ENCODE measurements at places on chromosomes 4 and X.

GRCh38 chr4:43882470-43882869 is 566.1 kb downstream of the KCTD8 start:
- no peak for DNase-seq
- H3K4me3 ChIP-seq = no peak overlapping the region
- no peaks in the 10 kb centered on the region for H3K27me3 ChIP-seq
- H3K27ac ChIP-seq = no peak overlapping the region

DNA sequence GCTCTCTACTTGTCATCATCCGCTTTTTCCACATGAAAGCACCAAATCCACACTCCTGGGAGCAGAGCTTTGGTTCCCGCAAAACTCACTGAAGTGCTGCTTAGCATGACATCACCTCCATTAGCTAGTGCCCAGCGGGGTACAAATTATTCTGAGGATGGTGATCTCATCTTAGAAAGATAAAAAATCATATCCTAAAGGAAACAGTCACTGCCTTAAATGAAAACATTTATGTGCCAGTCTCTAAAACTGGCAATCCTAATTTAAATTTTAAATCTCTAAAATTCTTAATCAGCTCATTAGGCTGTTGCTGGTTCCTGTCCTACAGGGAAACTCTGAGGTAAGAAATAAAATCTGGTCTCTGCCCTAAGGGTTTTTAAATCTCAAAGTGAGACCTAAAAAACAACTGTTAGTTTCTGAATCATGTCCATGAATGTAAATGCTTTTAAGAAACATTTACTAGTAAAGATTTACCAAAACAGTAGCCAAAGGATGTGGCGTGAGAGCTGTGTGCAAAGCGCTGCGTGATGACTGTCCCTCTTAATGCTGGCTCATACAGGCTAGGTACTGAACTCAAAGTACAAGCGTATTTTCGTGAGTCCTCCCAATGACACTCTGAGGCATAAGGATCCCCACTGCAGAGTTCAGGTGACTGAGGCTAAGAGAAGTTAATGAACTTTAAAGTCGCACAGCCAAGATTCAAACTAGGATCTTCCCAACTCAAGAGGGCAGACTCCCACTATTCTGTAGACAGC is 4.5 kb downstream of the CASP3 start:
- peak overlapping the region; percentile 9 for H3K27ac ChIP-seq
- H3K27me3 ChIP-seq = no peaks in the 10 kb centered on the region
- DNase-seq = no peak
- H3K4me1 ChIP-seq = peaks cover 44% of the 10 kb centered on the region
- peaks cover 2% of the 10 kb centered on the region for H3K36me3 ChIP-seq
- H3K4me3 ChIP-seq = no peak overlapping the region

- H3K27ac ChIP-seq = no peak overlapping the region
- H3K27me3 ChIP-seq = peaks cover 13% of the 10 kb centered on the region
- H3K4me1 ChIP-seq = peaks cover 4% of the 10 kb centered on the region
- H3K36me3 ChIP-seq = peaks cover 2% of the 10 kb centered on the region
- DNase-seq = no peak
These were observed 139.4 kb upstream of the SCML1 start for GRCh38 chrX:17597836-17598439.

- no peak for DNase-seq
- no peak overlapping the region for H3K27ac ChIP-seq
- H3K4me1 ChIP-seq = no peaks in the 10 kb centered on the region
- no peaks in the 10 kb centered on the region for H3K27me3 ChIP-seq
- H3K4me3 ChIP-seq = no peak overlapping the region
These were observed 157.1 kb upstream of the CLNK start for GRCh38 chr4:10841697-10842096.

GRCh38 chr4:165707128-165707527 is 165.9 kb upstream of the TLL1 start:
- H3K4me1 ChIP-seq = no peaks in the 10 kb centered on the region
- H3K36me3 ChIP-seq = no peaks in the 10 kb centered on the region
- no peak for DNase-seq
- no peak overlapping the region for H3K4me3 ChIP-seq
- no peaks in the 10 kb centered on the region for H3K27me3 ChIP-seq

DNA sequence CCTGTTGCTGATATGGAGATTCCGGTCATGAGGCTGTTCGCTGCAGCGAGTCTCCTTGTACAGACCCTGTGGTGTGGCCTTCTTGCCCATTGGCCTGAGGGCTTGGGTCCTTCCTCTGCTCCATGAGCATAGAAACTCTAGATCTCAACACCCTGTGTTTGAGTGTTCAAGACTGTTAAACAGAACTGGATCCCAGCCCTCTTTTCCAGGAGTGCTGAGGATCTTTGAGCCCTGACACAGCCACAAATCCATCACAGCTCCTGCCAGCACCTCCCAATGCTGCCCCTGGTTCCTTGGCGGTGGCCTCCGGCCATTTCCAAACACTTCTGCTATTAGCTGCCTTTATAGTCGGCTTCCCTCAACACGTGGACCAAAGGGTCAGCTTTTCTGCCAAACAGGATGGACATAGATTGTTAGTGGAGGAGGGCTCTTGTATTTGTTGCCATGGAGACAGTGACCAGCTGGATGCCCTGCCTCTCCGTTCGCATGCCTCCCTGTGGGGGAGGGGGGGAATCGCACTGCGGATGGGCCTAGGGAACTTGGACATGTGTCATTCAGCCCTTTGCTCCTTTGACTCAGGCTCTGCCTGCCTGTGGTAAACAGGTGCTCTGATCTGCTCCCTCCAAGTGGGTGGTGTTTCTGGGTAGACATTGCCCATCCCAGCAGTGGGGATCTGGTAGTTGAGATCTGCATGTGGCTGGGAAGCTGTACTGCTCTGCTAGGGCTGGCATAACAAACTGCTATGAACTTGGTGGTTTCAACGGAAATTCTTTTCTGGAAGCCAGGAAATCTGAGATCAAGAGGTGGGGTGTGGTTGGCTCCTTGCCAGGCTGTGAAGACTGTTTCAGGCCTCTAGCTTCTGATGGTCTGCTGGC is 6.9 kb upstream of the WDR1 start:
- H3K27ac ChIP-seq = peak overlapping the region; percentile 74
- no peaks in the 10 kb centered on the region for H3K27me3 ChIP-seq
- H3K4me3 ChIP-seq = no peak overlapping the region

DNA sequence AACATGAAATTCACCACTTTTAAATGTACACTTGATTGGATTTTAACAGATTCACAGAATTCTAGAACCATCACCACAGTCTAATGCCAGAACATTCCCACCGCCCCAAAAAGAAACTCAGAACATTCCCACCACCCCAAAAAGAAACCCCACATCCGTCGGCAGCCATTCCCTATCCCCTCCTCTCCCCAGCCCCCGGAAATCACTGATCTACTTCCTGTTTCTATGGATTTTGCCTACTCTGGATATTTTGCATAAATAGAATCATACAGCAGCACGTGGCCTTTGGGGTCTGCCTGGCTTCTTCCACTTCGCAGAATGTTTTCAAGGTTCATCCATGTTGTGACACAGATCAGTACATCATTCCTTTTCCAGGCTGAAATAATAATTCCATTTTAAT is 79.3 kb downstream of the PPP2R2C start:
- peaks cover 7% of the 10 kb centered on the region for H3K4me1 ChIP-seq
- H3K27me3 ChIP-seq = peaks cover 38% of the 10 kb centered on the region
- H3K27ac ChIP-seq = no peak overlapping the region
- no peak overlapping the region for H3K4me3 ChIP-seq

GRCh38 chrX:71917621-71918343 is 7.1 kb downstream of the NHSL2 start:
- H3K4me3 ChIP-seq = no peak overlapping the region
- no peak for DNase-seq

DNA sequence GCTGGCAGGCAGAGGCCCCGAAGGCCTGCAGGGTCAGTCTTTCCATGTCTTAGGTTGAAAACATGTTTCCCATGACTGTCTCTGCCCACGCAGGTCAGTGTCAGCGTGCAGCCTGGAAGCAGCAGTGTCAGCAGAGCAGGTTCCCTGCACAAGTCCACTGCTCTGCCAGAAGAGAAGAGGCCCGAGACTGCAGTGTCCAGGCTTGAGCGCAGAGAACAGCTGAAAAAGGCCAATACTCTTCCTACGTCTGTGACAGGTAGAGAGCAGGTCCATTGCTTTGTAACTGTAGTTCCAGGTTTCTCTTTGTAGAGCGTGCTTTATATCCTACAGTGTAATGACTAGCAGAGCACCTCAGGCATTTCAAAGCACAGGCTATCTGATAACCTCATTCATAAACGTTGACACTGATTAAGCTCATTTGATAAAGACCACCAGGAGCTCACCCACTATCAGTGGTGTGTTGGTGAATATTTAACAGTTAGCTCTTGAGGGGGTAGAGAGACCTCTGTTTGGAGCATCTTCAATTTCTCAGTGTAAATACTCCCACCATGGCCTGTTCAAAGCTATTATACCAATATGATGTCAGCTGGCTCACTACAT is 63.2 kb downstream of the AASDH start:
- DNase-seq = no peak
- no peaks in the 10 kb centered on the region for H3K4me1 ChIP-seq
- peaks cover 15% of the 10 kb centered on the region for H3K27me3 ChIP-seq
- H3K27ac ChIP-seq = no peak overlapping the region
- H3K36me3 ChIP-seq = no peaks in the 10 kb centered on the region

GRCh38 chr4:8393593-8394038 is 46.9 kb downstream of the ACOX3 start:
- no peak overlapping the region for H3K4me3 ChIP-seq
- no peak for DNase-seq
- H3K27ac ChIP-seq = no peak overlapping the region
- H3K4me1 ChIP-seq = peaks cover 4% of the 10 kb centered on the region

GRCh38 chr4:826508-827208 is 729 bp upstream of the CPLX1 start:
- no peak for DNase-seq
- H3K27me3 ChIP-seq = peaks cover 44% of the 10 kb centered on the region
- peaks cover 11% of the 10 kb centered on the region for H3K36me3 ChIP-seq
- peaks cover 5% of the 10 kb centered on the region for H3K4me1 ChIP-seq
- no peak overlapping the region for H3K4me3 ChIP-seq

GRCh38 chr4:112127048-112127637 is 18.1 kb upstream of the FAM241A start:
- no peak overlapping the region for H3K4me3 ChIP-seq
- peaks cover 28% of the 10 kb centered on the region for H3K27me3 ChIP-seq
- H3K36me3 ChIP-seq = no peaks in the 10 kb centered on the region
- no peak for DNase-seq
- peaks cover 2% of the 10 kb centered on the region for H3K4me1 ChIP-seq

DNA sequence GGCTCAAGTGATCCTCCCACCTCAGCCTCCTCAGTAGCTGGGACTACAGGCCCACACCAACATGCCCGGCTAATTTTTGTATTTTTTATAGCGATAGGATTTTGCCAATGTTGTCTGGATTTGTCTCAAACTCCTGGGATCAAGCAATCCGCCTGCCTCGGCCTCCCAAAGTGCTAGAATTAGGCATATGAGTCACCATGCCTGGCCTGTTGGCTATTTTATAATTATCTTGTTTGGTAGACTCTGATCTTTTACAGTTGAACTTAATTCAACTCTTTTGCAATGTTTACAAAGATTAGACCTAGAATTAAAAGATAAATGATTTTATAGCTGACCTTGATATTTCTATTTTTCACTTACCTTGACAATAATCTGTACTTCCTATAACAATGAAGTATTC is 18.0 kb downstream of the DCK start:
- H3K4me1 ChIP-seq = peaks cover 24% of the 10 kb centered on the region
- H3K27ac ChIP-seq = no peak overlapping the region
- H3K4me3 ChIP-seq = no peak overlapping the region
- peaks cover 3% of the 10 kb centered on the region for H3K36me3 ChIP-seq
- DNase-seq = no peak
- H3K27me3 ChIP-seq = no peaks in the 10 kb centered on the region

DNA sequence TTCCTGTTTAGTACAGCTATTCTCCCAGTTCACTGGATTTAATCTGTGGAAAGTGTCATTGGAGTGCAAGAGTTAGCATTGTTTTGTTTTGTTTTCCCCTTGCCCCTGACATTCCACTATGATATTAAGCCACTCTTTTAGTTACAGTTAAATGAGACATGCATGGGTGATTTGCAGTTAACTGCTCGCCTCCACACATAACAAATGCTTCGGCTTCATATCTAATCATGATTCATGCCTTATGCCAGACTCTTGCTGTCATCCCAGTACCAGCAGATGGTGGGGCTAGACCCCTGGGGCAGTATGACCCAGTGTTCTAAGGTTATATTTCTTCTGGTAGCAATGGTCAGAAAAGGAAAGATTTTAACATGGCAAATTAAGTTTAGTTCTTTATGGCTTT is 80.1 kb downstream of the RAP1GDS1 start:
- no peaks in the 10 kb centered on the region for H3K36me3 ChIP-seq
- no peak for DNase-seq
- H3K4me3 ChIP-seq = no peak overlapping the region

GRCh38 chr4:97525236-97525635 is 618.0 kb downstream of the STPG2 start:
- no peak for DNase-seq
- no peak overlapping the region for H3K27ac ChIP-seq
- no peaks in the 10 kb centered on the region for H3K4me1 ChIP-seq
- no peaks in the 10 kb centered on the region for H3K27me3 ChIP-seq
- H3K36me3 ChIP-seq = no peaks in the 10 kb centered on the region

DNA sequence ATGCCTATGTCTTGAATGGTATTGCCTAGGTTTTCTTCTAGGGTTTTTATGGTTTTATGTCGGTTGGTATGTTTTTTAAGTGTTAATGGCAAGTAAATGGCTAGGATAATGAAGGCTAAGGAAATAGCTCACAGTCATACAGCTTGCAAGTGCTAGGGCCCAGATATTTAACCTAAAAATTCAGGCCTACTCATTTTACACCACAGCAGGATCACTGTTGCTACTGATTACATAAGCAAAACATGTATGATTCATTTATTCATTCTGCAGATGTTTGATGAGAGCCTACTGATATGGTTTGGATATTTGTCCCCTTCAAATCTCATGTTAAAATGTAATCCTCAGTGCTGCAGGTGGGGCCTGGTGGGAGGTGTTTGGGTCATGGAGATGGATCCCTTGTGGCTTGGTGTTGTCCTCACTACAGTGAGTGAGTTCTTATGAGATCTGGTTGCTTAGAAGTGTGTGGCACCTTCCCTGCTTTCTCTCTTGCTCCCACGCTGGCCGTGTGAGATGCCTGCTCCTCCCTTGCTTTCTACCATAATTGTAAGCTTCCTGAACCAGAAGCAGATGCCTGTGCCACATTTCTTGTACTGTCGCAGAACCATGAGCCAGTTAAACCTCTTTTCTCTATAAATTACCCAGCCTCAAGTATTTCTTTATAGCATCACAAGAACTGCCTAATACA is 175.5 kb downstream of the MAPK10 start:
- H3K4me3 ChIP-seq = no peak overlapping the region
- no peaks in the 10 kb centered on the region for H3K36me3 ChIP-seq
- H3K27me3 ChIP-seq = no peaks in the 10 kb centered on the region
- no peak overlapping the region for H3K27ac ChIP-seq

Measured in T-helper 17 cell (primary cell).